ENCODE measurements at places on chromosomes 6 and 20. TPM values are rescaled to one million over a fixed set of nuclear protein-coding genes. Genes with fewer than 3 reads are reported as not detected.

Gene KHDC1
- 1.5 TPM for total RNA-seq

Gene OR2H2
- not detected for total RNA-seq

Gene TREM1
- total RNA-seq = 1.00 TPM

Gene ZNF337
- 8.6 TPM for total RNA-seq

Gene SLC13A3
- 1.2 TPM for total RNA-seq

Gene DYNLT2
- total RNA-seq = 0.62 TPM

Gene PACRG
- total RNA-seq = 25.8 TPM

Gene EBF4
- 5.2 TPM for total RNA-seq

Gene PRSS35
- total RNA-seq = not detected

Gene HSPA1L
- total RNA-seq = 2.8 TPM

Gene SLC35D3
- total RNA-seq = not detected

Gene SPDEF
- 0.24 TPM for total RNA-seq

Gene PTCRA
- not detected for total RNA-seq

Gene OXT
- total RNA-seq = not detected

Gene NINL
- 4.3 TPM for total RNA-seq

Gene MYB
- total RNA-seq = not detected

Gene PI16
- total RNA-seq = 4.4 TPM

Gene PGC
- total RNA-seq = not detected

DNA sequence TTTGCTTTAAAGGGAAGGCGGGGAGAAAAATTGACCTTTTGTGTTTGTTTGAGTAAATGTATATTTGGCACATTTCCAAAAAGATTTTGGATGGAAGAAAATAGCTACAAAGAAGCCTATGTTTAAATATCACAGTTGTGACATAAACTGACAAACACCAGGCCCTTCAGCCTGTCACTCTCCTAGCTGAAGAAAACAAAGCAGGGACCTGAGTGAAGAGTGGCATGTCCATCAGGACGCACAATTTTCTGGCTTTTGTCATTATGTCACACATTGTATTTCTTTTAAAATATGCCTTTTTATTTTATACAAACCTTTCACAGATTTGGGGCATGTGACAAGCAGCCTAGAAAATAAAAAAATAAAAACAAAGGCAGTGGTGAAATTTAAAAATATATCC lies 241.2 kb downstream of the OGFRL1 start:
- no peak for DNase-seq

GRCh38 chr6:28725890-28726348 lies 197.9 kb downstream of the TRIM27 start:
- DNase-seq = no peak

- DNase-seq = no peak
Measured at GRCh38 chr6:27863962-27864905, 48.0 kb downstream of the OR2B2 start.

- DNase-seq = no peak
Measured at GRCh38 chr6:105964979-105965760, 121.0 kb upstream of the PRDM1 start.

GRCh38 chr6:34610819-34611477 lies 54.8 kb upstream of the SPDEF start:
- no peak for DNase-seq

- DNase-seq = no peak
Measured at GRCh38 chr6:166614589-166614988, 12.5 kb downstream of the RPS6KA2 start.

DNA sequence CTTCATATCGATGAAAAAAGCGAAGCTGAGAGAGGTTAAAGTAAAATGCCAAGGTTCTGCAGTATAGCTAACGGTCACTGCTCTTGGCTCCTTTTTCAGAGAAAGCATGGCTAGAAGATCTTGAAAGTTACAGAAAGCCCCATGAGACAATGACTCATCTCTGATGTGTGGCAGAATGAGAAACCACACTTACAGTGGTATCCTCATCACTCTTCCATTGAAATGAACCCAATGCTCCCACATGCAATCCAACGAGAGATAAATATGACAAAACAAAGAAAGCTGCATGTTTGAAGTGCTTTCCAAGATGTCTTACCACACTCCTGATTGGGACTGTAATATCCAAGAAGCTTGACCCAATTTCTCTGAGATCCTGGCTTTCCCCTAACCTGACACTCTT lies 694.9 kb downstream of the PRKN start:
- DNase-seq = no peak

DNA sequence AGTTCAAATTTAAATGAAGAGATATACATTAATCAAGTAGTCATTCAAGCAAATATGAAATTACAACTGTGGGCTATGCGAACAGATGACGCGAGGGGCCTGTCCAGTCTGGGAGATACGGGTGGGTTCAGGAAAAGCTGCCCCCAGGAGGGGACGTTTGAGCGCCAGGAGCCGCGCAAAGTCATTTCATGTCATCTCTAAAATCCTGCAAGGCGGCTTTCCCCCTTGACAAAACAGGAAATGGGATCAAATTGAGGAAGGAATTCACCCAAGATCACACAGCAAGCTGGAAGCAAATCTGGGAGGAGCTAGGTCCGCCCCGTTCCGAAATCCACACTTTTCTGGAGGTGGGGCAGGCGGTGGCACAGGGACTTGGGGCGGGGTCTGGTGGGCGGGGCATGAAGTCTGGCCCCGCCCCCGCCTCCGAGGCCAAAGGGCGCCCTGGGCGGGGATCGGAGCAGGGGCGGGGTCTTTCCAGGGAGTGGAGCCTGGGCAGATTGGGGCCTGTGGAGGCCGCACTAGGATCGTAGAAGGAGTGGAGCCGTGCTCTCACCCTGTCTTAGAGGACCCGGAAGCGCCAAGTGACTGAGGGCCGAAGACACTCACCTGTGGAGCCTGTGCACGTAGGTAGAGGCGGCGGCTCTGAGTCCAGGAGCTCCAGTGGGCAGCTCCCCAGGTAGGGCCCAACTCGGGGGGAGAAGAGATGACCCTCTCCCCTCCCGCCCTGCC lies at the start of gene LPIN3:
TSS of gene LPIN3 (plus strand) at position 495 of the 729 bp plus-strand sequence. CDS start 4,983 bp downstream, outside the sequence.
- peak; percentile 89 for DNase-seq

DNA sequence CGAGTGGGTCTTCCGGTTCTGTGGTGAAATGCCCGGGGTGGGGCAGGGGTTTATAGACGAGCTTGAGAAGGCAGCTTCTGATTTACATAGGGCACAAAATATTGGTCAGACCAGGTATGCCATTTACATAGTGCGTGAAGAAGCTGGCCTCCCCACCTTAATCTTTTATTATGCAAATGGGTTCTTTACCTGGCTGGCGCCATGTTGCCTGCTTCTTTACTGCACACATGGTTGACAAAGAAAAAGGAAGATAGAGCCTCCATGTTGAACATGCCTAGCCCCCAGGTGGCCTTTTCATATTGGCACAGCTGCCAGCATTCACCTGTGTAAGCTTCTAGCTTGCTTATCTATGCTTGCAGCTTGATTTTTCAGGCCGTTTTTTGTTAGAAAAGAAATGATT lies 276.2 kb downstream of the PHACTR1 start:
- no peak for DNase-seq

DNA sequence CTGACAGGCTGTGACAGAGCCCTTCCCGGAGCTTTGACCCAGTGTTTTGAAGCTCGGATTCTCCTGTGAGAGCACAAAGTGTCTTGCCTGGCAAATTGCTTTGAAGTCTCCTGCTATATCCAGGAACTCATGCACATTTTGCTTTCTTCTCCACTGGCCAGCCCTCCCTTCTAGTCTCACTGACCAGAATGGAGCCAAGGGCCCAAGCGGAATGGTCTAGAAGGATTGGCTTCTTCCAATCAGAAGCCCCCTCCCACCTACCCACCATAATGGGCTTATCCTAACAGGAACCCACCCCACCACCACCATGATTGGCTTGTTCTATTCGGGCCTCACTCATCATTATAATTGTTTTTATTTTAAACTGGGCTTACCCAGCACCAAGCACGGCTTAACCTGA lies 130.1 kb downstream of the PXDC1 start:
- DNase-seq = no peak

DNA sequence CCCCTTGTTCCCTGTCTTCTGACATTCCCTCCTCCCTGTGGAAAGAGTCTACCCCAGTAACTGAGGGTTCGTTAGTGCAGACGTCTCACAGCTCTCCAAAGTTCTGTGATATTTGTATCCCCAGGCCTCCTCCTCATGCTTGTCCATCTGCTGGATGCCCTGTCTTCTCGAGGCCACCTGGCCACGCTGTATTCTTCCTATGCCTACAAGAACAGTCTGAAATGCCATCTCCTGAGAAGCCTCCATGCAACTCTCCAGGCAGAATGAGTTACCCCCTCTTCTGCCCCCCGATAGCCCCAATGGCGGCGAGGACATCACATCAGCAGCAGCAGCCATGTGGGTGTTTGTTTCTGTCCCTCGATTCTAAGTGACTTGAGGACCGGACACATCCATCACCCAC lies 9.3 kb downstream of the ULBP2 start:
- no peak for DNase-seq

DNA sequence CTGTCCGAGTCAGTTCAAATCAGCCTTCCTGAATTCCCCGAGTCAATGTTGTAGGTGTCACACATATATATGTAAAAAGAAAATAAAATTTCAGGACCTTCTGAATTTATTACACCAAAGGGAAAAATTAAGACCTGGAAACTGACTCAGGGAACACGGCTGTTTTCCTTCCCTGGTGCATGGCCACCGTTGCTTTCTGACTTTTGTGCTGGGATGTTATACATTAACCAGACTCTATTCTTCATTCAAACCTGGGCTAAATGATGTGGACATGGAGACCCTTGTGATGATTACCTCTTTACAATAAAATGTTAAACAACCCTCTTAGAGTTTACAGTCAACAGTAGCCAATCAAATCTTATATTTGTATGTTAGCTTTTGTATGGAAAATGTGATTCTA lies 51.4 kb upstream of the PLEKHG1 start:
- no peak for DNase-seq

GRCh38 chr6:13063300-13063918 lies 264.9 kb downstream of the TBC1D7 start:
- DNase-seq = no peak

DNA sequence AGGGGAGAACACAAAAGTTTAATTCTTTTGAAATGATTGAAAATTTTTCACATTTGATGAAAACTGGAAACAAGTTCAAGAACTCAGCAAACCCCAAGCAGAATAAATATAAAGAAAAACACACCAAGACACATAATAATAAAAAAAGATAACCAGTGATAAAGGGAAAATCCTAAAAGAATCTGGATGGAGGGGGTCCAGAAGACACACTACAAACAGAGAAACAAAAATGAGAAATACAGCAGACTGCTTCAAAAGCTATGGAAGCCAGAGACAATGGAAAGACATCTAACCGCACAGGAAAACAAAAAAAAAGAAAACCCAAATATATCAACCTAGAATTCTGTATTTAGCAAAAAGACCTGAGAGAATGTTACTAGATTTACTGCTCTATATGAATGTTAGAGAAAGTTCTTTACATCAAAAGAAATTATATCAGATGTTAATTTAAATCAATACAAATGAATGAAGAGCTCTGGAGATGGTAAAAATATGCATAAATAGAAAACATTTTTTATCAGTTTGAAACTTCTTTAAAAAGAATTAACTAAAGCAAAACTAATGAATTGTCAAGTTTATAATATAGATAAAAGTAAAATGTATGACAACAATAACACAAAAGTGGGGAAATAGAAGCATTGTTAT lies 310.7 kb upstream of the PREP start:
- DNase-seq = no peak

GRCh38 chr6:161348628-161348994 lies 74.8 kb upstream of the AGPAT4 start:
- DNase-seq = no peak

GRCh38 chr20:37315021-37315451 lies 25.6 kb downstream of the MANBAL start:
- peak; percentile 79 for DNase-seq

- DNase-seq = no peak
Measured at GRCh38 chr6:87698547-87699006, 3.5 kb downstream of the AKIRIN2 start.

DNA sequence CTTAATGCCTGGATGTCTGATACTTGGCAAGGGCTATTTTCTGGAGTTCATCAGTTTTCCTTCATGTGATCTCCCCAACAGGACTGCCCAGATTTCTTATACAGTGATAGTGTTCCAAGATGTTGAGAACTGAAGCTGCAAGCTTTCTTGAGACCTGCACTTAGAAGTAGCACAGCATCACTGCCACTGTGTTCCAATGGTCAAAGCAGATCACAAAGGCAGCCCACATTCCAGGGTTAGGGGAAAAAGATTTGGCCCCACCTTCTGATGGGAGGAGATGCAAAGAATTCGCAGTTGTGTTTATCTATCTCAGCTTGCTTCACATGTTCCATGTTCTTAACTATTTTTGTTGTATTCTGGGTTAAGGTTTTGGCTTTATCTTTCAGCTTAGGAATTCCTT lies 78.2 kb downstream of the GPX5 start:
- DNase-seq = no peak

DNA sequence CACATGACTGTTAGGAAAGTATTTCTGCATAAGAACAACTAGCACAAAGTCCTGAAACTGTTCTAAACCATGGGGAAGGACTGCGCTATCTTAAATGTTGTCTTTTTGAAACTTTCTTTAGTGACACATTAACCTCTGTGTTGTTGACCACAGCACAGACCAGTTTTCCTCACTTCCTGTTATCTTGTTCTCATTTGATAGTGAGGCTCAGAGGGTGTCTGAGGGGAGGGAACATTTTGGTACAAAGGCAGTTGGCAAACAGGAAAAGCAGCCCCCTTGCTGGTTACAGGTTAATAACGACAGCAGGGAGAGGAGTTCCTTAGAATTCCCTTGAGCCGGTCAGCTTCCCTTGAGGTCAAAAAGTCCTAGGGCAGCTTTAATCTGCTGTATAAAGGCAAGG lies 143.5 kb upstream of the BMP2 start:
- DNase-seq = no peak

GRCh38 chr6:74605922-74606581 lies 599.8 kb downstream of the COL12A1 start:
- DNase-seq = no peak

- no peak for DNase-seq
Measured at GRCh38 chr6:40556881-40557280, 30.3 kb downstream of the LRFN2 start.

GRCh38 chr20:44809380-44810060 lies 826 bp downstream of the RIMS4 start:
- no peak for DNase-seq

DNA sequence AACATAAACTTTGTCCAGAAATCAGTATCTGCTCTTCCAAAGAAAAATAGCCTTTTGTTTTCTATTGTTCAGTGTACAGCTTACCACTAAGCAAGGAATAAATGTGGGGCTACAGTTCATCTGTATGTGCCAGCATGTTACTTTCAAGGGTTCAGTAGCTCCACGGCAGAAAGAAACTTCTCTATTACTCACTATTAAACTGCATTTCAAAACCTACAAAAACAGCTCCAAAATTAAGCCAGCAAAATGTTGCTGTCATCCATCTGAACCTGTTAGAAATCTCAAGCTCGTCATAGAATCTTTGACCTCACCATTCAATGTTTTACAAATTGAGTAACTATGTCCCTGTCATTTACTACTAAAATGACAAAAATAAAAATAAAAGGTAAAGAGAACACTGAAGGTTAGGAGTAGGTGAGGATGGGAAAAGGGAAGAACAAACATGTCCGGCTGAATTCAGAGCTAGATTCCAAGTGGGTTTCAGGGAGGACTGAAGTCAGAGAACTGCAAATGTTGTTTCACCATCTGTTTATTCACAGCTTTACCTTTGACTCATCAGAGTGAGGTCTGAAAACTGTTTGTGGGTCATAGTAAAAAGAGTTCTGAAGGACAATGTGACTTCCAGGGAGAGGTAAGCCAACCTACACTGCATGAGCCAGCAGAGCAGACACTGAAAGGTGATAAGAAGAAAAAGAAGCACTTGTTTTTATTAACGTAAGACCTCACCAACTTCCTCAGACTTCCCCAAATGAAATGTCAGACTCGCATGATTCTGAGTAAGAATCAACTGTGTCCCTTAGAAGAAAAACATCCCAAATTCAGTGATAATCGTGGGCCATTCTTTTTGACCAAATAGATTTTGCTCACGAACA lies 62.0 kb downstream of the ATXN1 start:
- no peak for DNase-seq
